ENCODE measurements at places on chromosomes 6 and 20. TPM values are rescaled to one million over a fixed set of nuclear protein-coding genes. Genes with fewer than 3 reads are reported as not detected.

- H3K4me1 ChIP-seq, result peaks cover 28% of the 10 kb centered on the region
- H3K27ac ChIP-seq, result no peak overlapping the region
- DNase-seq, result no peak
- H3K36me3 ChIP-seq, result no peaks in the 10 kb centered on the region
Measured at GRCh38 chr6:44529146-44529905, 141.8 kb downstream of the CDC5L start.

GRCh38 chr20:43284486-43284885 lies 94.8 kb upstream of the PTPRT start:
- no peaks in the 10 kb centered on the region for H3K36me3 ChIP-seq
- H3K4me1 ChIP-seq, result no peaks in the 10 kb centered on the region
- no peak overlapping the region for H3K4me3 ChIP-seq

MOG gene
- total RNA-seq, result not detected

GRCh38 chr6:22681761-22682160 lies 112.4 kb downstream of the HDGFL1 start:
- no peaks in the 10 kb centered on the region for H3K36me3 ChIP-seq
- no peak overlapping the region for H3K4me3 ChIP-seq
- no peaks in the 10 kb centered on the region for H3K27me3 ChIP-seq
- no peaks in the 10 kb centered on the region for H3K4me1 ChIP-seq
- no peak for DNase-seq
- no peak overlapping the region for H3K27ac ChIP-seq

ESF1 gene
- total RNA-seq, result 17.3 TPM

FOXQ1 gene
- total RNA-seq, result not detected

DNA sequence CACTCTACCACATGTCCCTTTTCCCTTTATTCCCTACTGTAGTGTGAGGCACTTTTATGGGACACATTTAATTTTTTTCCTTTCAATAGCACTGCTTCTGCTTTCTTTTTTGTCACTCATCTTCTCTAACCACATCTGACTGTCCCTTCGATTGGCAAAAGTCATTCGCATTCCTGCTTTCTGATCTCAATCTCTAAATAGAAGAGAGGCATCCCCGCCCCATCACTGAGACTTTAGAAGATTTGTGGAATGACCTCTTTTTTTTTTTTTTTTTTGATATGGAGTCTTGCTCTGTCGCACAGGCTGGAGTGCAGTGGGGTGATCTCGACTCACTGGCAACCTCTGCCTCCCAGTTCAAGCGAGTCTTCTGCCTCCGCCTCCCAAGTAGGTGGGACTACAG lies 9.1 kb downstream of the ZNF292 start:
- no peak overlapping the region for H3K27ac ChIP-seq
- peaks cover 13% of the 10 kb centered on the region for H3K36me3 ChIP-seq
- H3K4me1 ChIP-seq, result peaks cover 55% of the 10 kb centered on the region
- no peak for DNase-seq
- no peaks in the 10 kb centered on the region for H3K27me3 ChIP-seq

GRCh38 chr6:146768722-146769121 lies 169.9 kb downstream of the ADGB start:
- peaks cover 18% of the 10 kb centered on the region for H3K27me3 ChIP-seq
- no peaks in the 10 kb centered on the region for H3K36me3 ChIP-seq
- DNase-seq, result no peak
- H3K4me3 ChIP-seq, result no peak overlapping the region
- no peak overlapping the region for H3K27ac ChIP-seq
- H3K4me1 ChIP-seq, result peaks cover 15% of the 10 kb centered on the region

DNA sequence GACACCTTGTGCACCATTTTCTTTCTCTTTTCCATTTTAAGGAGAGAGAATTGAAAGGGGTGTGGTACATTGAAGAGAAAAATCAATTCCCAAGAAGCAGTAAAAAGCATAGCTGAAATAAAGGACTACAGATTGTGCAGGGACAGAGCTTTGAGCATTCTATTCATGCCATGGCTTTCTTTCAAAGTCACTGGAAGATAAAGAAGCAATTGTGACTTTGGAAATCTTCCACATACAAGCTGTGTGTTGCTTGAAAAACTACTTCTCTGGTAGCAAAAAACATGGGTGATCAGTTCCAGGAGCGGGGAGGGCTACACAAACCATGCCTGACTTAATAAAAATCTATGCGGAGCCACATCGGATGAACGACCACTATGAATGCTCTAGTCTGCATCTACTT lies 230.2 kb upstream of the THEMIS start:
- H3K4me1 ChIP-seq, result peaks cover 5% of the 10 kb centered on the region
- H3K4me3 ChIP-seq, result no peak overlapping the region
- no peaks in the 10 kb centered on the region for H3K27me3 ChIP-seq
- no peaks in the 10 kb centered on the region for H3K36me3 ChIP-seq

DNA sequence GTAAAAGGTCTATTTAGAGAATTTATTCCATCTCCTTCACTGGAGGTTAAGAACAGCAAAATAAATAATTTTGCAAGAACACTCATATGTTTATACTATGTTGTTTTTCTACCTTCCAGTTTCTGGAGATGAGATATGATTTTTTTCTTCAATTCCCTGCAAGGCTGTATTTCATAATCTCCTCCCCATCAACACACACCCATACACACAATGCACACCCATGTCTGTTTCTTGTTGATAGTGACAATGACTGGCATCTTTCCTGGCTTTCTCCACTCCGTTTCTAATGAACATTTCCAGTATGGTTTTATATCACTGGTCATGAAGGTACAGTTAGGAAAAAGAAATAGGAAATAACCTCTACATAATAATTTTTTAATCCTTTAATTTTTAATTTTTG lies 202.1 kb downstream of the ARHGAP18 start:
- H3K27me3 ChIP-seq, result no peaks in the 10 kb centered on the region
- H3K36me3 ChIP-seq, result no peaks in the 10 kb centered on the region
- H3K4me3 ChIP-seq, result no peak overlapping the region
- DNase-seq, result no peak

LY6G6C gene
- not detected for total RNA-seq

CRISP3 gene
- total RNA-seq, result not detected

DNA sequence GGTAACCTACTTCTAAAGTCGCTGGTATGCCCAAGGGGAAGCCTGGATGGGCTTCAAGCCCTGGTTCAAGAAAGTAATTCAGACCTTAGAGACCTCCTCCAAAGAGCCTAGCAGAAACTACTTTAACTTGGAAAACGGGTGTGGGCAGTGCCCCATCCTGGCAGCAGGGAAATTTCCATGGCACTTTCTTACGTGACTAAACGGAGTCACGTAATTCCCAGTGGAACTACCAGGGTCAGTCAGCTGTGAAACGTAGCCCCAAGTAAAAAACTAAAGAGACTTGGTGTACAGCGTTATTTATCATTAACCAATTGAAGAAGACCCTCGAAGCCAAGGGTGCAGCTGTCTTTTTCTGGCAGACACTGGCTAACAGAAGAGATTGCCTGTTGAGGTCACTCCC lies 114.0 kb downstream of the RCAN2 start:
- H3K27me3 ChIP-seq, result peaks cover 2% of the 10 kb centered on the region
- peak overlapping the region; percentile 32 for H3K27ac ChIP-seq
- H3K36me3 ChIP-seq, result peaks cover 4% of the 10 kb centered on the region

RWDD2A gene
- total RNA-seq, result 1.3 TPM

- H3K36me3 ChIP-seq, result no peaks in the 10 kb centered on the region
- DNase-seq, result no peak
- H3K27me3 ChIP-seq, result peaks cover 36% of the 10 kb centered on the region
- H3K4me1 ChIP-seq, result no peaks in the 10 kb centered on the region
- H3K4me3 ChIP-seq, result no peak overlapping the region
- no peak overlapping the region for H3K27ac ChIP-seq
Measured at GRCh38 chr6:99789767-99790166, 183.1 kb downstream of the PRDM13 start.

- no peaks in the 10 kb centered on the region for H3K27me3 ChIP-seq
- no peak for DNase-seq
- H3K36me3 ChIP-seq, result no peaks in the 10 kb centered on the region
- no peaks in the 10 kb centered on the region for H3K4me1 ChIP-seq
- no peak overlapping the region for H3K4me3 ChIP-seq
Measured at GRCh38 chr6:19668710-19669109, 168.5 kb upstream of the ID4 start.

DNA sequence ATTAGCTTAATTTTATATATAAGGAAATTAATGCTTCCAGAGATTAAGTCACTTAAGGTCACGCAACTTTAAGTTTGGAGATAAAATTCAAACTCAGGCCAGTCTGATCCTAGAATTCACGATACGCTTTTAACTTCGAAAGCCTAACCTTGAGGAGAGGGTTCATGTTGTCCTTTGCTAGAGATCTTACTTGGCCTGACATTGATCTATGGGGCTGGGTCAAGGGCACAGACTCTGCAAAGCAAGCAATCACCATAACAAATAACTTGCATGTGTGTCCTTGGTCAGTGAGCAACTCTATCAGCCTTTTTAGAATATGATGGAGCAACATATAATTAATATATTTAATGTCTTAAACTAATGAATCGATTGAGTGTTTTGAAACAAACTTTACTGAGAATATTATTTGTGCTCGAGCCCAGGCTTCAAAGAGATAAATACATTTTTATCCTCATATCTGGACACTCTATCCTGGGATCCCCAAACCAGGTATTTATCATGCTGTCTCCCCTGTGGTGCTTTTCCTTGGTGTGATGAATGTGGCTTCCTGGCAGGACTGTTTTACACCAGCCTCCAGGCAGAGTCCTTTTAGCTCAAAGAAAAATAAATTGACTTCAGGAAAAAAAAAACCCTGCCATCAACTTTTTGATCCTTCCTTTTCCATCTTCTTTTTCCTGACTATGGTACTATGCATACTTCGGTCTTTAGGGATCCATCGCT lies 29.1 kb downstream of the RPS12 start:
- no peaks in the 10 kb centered on the region for H3K36me3 ChIP-seq
- no peak for DNase-seq
- peaks cover 5% of the 10 kb centered on the region for H3K27me3 ChIP-seq
- no peaks in the 10 kb centered on the region for H3K4me1 ChIP-seq
- H3K4me3 ChIP-seq, result no peak overlapping the region

Data from activated CD8-positive, alpha-beta memory T cell treated with anti-CD3 and anti-CD28 coated beads, Interleukin-2, amount 10 ng/mL, durations not matched to agents 7 days and 5 days (primary cell).